Forelimb muscle (tissue), 1 donor: ENCODE measurements at places on chromosomes 2 and 18.

GRCh38 chr2:140759426-140760156, 1371.2 kb downstream of the LRP1B start:
- DNase-seq: no peak

- no peak for DNase-seq
Observed at GRCh38 chr2:55420871-55421270, 1.2 kb upstream of the CCDC88A start.

- DNase-seq: no peak
Observed at GRCh38 chr2:55119711-55120487, 69.6 kb upstream of the RTN4 start.

GRCh38 chr2:85750587-85751575, 2.9 kb upstream of the ATOH8 start:
- DNase-seq: no peak

DNA sequence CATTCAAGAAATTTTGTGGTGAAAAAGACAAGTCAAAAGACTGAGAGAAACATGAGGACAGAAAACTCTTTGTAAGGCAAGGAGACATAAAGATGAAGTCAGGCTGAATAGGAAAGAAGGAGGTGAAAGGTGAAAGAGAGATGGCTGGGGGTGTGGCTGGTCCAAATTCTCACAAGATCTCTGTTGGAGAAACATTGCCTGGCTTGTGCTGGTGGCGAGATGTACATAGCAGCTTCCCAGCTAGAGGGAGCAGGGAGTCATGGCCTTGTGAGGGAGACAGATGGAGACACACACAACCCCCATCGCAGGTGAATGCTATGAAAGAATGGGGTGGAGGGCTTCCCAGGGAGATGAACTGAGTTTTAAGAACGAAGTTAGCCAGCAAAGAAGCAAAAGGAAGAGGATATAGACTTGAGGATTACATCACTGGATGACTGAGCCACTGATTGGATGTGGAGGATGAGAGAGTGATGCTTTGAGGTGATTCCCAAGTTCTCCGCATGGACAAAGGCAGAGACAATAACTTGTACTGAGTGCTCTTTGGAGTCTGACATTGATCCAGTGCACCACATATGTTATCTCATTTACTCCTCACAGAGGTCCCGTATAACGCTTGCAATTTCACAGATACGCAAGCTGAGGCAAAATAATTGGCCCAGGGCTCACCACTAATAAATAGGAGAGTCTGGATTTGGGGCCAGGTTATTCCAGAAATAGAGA, 3.7 kb upstream of the EMX1 start:
- DNase-seq: no peak

DNA sequence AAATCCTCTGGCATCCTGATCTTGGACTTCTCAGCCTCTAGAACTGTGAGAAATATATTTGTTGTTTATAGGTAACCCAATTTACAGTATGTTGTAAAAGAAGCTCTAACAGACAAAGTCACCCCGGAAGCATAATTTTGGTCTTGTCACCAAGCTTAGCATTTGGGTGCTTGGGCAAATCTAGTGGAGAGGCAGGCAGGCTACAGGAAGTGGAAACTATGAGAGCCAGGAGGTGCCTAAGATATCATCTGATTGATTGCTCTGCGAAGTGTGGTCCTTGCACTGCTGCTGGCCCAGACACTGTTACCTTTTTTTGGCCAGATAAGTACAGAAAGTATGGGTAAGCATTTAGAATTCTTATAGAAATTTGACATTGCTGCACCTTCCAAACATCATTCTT, 102.9 kb downstream of the CDC42EP3 start:
- no peak for DNase-seq

DNA sequence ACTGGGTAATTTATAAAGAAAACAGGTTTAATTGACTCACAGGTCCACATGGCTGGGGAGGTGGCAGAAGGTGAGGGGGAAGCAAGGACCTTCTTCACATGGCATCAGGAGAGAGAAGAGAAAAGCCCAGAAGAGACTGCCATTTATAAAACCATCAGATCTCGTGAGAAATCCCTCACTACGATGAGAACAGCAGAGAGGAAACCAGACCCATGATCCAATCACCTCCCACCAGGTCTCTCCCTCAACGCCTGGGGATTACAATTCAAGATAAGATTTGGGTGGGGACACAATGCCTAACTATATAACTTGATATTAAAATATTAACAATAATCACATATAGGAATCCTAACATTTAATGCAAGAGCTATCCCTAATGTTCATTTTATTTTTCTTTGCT, 31.8 kb downstream of the MEMO1 start:
- no peak for DNase-seq

GRCh38 chr2:176280867-176281658, 11.8 kb downstream of the MTX2 start:
- no peak for DNase-seq

DNA sequence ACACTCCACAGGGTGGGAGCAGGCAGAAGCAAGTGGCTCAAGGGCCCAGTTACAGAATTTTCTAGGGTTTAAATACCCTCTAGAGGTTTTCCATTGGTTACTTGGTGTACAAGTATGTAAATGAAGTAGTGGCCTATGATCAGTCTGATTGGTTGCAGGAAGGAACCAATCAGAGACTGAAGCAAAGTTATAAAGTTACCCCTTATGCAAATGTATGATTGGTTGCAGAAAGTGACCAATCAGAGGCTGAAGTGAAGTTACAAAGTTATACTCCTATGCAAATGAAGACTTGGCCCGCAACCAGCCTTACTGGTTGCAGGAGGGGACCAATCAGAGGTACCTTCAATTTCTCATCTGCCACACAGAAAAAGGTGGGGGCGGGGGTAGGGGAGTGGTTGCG, 154.6 kb downstream of the INO80D start:
- DNase-seq: no peak

GRCh38 chr2:9205963-9206948, at the start of gene ASAP2:
ASAP2 (plus strand) TSS chr2:9206812; CDS start chr2:9207105, 293 bp downstream.
- DNase-seq: no peak

DNA sequence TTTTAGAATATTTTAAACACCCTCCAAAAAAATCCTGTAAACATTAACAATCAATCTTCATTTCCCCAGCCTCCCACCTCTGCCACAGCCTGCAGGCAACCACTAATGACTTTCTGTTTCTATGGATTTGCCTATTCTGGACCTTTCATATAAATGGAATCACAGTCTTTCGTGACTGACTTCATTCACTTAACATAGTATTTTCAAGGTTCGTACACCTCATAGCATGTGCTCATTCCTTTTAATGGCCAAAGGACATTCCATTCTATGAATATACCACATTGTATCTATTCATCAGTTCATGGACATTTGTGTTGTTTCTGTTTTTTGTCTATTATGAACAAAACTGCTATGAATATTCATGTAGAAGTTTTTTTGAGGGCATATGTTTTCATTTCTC, 48.5 kb downstream of the NAT8 start:
- no peak for DNase-seq

GRCh38 chr2:210558708-210559107, 2.3 kb downstream of the CPS1 start:
- DNase-seq: no peak

GRCh38 chr2:187826023-187826422, 271.8 kb upstream of the TFPI start:
- DNase-seq: no peak

- DNase-seq: no peak
Observed at GRCh38 chr18:11322006-11322405, 172.6 kb upstream of the PIEZO2 start.

DNA sequence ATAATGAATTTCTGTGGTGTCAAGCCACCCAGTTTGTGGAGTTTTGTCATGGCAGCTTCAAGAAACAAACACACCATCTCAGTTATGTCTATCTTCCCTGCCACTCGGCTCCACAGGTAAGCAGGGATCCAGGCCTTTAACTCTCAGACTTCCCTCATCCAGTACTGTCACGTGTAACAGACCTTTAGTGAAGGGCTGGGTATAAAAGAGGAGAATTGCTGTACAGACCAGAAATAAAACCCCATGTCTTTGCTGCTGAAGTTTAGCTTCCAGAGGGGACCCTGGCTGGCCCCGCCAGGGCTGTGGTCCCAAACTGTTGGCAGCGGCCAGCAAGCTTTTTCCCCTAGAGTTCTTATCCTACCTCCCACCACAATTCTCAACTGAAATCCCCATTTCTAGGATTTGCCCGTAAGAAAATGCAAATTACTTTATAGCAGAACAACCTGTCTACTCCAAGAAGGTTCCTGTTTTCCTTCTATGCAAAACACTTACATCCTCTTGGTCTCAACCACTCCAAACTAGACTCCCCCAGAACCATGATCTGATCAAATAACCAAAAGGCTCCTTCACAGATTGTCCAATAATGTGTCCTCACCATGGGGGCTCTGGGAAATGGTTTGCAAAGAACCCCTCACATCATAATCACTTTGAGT, 438.0 kb upstream of the ID2 start:
- no peak for DNase-seq

DNA sequence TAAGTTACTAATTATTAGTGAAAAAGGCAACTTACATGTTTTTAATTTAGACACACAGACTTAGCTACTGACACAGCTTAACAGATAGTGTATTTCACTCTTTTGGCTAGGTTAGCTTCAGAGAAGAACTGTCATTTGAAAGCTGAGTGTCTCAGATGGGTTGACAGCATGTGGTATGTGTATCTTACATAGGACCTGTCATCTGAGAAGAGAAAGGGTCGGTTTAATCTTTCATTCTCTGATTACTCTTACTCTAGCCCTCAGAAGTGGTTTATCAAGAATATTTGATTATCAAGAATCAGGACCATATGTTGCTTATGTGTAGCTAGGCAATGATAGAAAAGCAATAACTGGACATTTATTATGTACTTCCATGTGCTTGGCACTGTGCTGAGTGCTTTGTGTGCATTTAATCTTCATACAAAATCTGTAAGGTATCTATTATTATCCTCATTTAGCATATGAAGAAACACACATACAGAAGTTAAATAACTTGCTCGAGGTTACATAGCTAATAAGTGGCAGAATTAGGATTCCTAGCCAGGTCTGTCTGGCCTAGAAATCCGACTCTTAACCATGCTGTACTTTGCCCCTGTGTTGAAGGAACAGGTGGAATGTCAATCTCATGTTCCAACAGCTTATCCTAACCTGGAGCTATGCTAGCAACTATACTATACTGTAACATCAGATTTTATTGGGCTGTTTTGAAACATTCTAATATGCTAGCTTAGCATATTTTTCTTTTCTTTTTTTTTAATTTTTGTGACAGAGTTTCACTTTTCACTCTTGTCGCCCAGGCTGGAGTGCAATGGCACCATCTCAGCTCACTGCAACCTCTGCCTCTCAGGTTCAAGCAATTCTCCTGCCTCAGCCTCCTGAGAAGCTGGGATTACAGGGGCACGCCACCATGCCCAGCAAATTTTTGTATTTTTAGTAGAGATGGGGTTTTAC, 28.4 kb downstream of the CFLAR start:
- no peak for DNase-seq
